ENCODE measurements at places on chromosomes 12 and 14. TPM values are rescaled to one million over a fixed set of nuclear protein-coding genes. Genes with fewer than 3 reads are reported as not detected.

The ZFP36L1 gene
- total RNA-seq, result 1,405 TPM

The TSPAN8 gene
- total RNA-seq, result 2.9 TPM

The SLC7A8 gene
- 68.5 TPM for total RNA-seq

The COCH gene
- 35.6 TPM for total RNA-seq

The C12orf50 gene
- total RNA-seq, result not detected

The NFE2 gene
- not detected for total RNA-seq

The PZP gene
- total RNA-seq, result not detected

GRCh38 chr12:124301084-124301654 lies 6.3 kb downstream of the RFLNA start:
- H3K27me3 ChIP-seq, result no peaks in the 10 kb centered on the region
- H3K4me1 ChIP-seq, result peaks cover 4% of the 10 kb centered on the region
- no peak for DNase-seq
- no peak overlapping the region for H3K4me3 ChIP-seq

DNA sequence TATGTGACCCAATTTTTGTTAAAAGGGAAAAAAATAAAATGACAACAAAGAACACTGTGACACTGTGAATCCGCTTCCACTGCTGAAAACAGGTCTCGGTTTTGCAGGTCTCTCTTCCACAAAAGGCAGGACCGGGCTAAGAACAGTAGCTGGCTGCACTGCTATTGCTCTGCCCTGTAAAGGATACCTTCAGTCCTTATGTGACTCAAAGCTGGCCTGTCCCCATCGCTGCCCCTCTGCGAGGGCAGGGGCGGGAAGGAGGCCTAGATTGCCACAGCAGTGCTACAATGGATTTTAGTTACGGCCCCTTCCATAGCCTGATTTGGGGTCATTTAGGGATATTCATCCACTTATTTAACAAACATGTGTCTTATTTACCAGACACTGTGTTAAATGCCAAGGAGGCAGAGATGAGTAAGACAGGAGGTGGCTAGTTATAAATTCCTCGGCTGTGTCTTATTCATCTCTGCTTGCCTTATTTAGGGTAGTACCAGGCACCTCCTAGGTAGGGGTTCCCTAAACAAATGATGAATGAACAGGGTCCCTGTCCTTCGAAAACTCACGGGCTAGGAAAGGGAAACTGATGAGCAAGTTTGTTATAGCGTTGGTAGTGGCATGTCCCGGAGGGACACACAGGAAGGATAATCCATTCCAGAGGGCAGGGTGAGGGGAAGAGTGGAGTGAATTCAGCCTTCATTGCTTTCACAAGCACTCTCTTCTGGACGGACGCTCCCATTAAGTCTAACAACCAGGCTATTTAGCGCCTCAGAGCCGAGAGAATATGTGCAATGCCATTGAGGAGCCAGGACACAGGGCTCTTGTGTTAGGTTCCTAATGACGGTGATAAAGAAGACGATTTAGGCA lies 73.3 kb downstream of the EID3 start:
- H3K27me3 ChIP-seq, result no peaks in the 10 kb centered on the region
- no peaks in the 10 kb centered on the region for H3K4me1 ChIP-seq
- H3K36me3 ChIP-seq, result no peaks in the 10 kb centered on the region
- no peak for DNase-seq
- H3K4me3 ChIP-seq, result no peak overlapping the region
- no peak overlapping the region for H3K27ac ChIP-seq

DNA sequence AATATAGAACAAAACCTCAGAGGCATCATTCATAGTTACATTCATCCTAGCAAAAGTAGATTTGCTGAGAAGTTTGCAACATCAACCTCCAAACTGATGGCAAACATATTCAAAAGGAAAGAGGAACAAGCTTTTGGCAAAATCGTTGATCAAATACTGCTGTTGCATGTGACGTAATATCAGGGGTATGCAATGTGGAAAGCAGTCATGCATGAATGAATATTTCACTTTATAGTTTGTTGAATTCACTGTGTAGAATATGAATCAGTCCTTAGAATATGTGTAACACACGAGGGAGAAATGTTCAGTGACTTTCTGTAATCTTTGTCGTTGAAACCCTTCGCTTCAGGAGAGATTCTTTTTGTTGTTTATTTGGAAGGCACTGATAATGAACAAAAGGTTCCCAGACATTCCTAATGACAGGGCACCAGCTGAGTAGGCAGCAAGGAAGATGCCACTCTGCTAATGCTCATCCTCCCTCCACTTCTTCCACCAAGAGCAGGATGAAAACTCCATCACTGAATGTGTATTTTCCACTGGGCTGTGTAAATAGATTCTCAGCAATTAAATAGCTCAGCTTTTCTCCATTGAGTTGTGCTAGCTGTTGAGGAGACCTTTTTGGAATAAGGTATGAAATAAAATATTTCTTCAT lies 126.1 kb downstream of the PELI2 start:
- no peak for DNase-seq
- H3K27ac ChIP-seq, result no peak overlapping the region
- H3K4me3 ChIP-seq, result no peak overlapping the region
- H3K27me3 ChIP-seq, result no peaks in the 10 kb centered on the region
- H3K36me3 ChIP-seq, result no peaks in the 10 kb centered on the region
- peaks cover 5% of the 10 kb centered on the region for H3K4me1 ChIP-seq

GRCh38 chr14:79144896-79145295 lies 974.7 kb downstream of the NRXN3 start:
- H3K4me1 ChIP-seq, result no peaks in the 10 kb centered on the region
- no peaks in the 10 kb centered on the region for H3K27me3 ChIP-seq
- no peaks in the 10 kb centered on the region for H3K36me3 ChIP-seq
- no peak overlapping the region for H3K27ac ChIP-seq

GRCh38 chr12:124620606-124621295 lies 53.3 kb upstream of the NCOR2 start:
- no peaks in the 10 kb centered on the region for H3K27me3 ChIP-seq
- H3K4me3 ChIP-seq, result no peak overlapping the region
- H3K4me1 ChIP-seq, result peaks cover 21% of the 10 kb centered on the region
- H3K36me3 ChIP-seq, result no peaks in the 10 kb centered on the region
- DNase-seq, result no peak

DNA sequence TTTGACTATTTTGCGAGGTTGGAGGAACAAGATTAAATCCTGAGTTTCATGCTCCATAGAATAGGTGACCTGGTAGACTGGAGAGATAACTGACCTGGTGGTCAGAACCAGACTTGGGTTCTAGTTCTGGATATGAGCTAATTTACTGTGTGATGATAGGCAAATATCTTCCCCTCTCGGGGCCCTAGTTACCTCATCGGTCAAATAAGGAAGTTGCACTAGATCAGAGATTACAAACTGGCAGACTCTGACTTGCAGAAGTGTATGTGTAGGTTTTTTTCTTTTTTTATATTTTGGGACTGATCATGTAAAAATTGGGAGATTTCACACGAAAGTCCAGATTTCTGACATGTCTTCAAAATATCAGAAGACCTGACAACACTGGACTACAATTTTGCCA lies 37.0 kb downstream of the RPH3A start:
- H3K27me3 ChIP-seq, result no peaks in the 10 kb centered on the region
- H3K36me3 ChIP-seq, result no peaks in the 10 kb centered on the region
- H3K4me3 ChIP-seq, result no peak overlapping the region
- no peaks in the 10 kb centered on the region for H3K4me1 ChIP-seq
- H3K27ac ChIP-seq, result no peak overlapping the region

DNA sequence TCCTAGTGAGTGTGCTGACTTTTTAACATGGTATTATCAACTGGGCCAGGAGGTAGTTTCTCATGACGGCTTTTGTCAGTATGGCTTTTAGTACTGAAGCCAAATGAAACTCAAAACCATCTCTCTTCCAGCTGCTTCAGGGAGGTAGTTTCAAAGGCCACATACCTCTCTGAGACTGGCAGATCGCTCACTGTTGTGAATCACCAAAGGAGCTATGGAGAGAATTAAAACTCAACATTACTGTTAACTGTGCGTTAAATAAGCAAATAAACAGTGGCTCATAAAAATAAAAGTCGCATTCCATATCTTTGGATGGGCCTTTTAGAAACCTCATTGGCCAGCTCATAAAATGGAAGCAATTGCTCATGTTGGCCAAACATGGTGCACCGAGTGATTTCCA lies 141.1 kb downstream of the HMGA2 start:
- no peaks in the 10 kb centered on the region for H3K4me1 ChIP-seq
- H3K36me3 ChIP-seq, result no peaks in the 10 kb centered on the region
- no peak for DNase-seq
- H3K4me3 ChIP-seq, result no peak overlapping the region
- no peak overlapping the region for H3K27ac ChIP-seq

DNA sequence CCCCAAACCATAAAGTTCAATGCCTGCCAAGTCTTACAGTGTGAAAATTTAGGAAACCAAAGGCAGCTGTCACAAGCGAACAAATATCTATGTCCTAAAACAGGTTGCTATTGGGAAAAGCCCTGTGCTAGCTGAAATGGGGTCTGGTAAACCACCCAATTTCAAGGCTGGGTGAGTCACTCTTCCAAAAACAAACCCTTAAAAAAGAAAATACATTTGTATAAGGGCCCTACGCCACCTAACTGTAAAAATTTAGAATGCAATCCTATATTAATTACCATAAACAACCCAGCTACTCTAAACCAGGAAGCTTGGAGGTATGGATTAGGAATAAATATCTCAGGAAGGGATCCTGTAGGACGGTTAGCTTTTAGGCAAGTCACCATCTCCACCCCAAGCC lies 32.1 kb downstream of the PRMT8 start:
- H3K4me1 ChIP-seq, result no peaks in the 10 kb centered on the region
- H3K27ac ChIP-seq, result no peak overlapping the region
- H3K4me3 ChIP-seq, result no peak overlapping the region
- DNase-seq, result no peak
- H3K36me3 ChIP-seq, result no peaks in the 10 kb centered on the region

DNA sequence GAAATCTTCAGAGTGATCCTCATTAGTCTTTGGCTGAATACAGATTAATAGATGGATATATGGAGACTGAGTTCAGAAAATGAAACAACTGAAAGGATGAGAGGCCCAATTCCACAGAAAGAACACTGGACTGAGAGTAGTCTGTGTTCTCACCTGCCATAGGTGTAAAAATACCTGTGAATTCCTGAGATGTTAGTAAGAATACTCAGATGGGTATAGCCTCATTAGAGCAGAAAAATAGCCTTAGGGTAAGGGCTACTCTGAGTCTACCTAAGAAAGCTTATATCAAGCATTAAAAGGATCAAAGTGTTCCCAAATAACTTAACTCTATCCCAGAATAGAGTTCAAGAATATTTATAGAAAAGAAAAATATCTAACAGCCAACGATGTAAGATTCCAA lies 1510.3 kb upstream of the SEL1L start:
- no peak overlapping the region for H3K4me3 ChIP-seq
- no peaks in the 10 kb centered on the region for H3K36me3 ChIP-seq
- H3K27ac ChIP-seq, result no peak overlapping the region
- no peaks in the 10 kb centered on the region for H3K27me3 ChIP-seq

DNA sequence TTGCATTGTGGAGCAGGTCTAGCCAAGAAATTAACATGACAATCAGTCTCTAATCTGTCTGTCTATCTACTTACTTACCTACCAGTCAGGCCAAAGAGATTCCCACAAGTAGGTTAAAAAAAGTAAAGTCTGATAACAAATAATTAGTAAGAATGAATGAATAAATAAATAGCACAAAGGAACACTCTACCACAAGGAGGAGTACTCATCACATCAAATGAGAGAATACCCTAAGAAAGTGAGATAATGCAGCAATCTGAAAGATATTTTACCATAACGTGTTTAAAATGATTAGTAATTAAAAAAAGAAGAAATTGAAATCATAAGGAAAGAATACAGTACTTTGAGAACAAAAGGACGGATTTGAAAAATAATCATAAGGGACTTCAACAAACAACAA lies 187.2 kb downstream of the SYNE2 start:
- no peak for DNase-seq
- no peaks in the 10 kb centered on the region for H3K36me3 ChIP-seq
- H3K4me1 ChIP-seq, result no peaks in the 10 kb centered on the region
- no peak overlapping the region for H3K27ac ChIP-seq

DNA sequence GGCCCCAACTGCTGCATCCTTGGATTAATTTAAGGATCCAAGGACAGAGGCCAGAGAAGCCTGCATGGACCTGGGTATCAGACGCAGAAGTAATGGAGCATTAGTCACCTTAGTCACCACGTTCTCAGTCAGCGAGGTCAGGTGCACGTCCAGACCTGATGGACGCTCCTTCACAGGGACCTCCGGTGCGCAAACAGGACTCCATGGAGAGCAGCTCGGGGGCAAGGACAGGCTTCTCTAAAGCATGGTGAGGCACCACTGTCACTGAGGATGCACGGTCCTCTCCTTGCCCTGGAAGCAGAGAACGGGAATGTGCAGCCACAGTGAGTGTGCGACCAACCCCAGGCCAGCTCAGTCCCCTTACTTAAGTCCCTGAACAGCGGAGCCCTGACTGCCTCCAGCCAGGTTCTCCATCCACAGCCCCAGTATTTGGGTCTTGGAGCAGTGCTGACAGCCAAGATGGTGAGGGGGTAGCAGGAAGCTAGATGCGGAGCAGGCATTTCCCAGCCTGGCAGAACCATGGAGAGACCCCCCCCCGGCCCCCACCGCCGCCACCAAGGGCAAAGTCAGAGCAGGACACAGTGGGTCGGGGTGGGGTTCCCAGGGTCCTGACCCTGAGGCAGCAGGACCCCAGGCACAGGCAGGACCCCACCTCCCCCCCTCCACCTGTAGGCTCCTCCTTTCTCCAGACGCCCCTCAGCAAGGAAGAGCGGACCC lies 253.4 kb upstream of the SFSWAP start:
- H3K4me1 ChIP-seq, result no peaks in the 10 kb centered on the region
- H3K27me3 ChIP-seq, result no peaks in the 10 kb centered on the region
- no peak for DNase-seq
- no peak overlapping the region for H3K4me3 ChIP-seq
- no peaks in the 10 kb centered on the region for H3K36me3 ChIP-seq

DNA sequence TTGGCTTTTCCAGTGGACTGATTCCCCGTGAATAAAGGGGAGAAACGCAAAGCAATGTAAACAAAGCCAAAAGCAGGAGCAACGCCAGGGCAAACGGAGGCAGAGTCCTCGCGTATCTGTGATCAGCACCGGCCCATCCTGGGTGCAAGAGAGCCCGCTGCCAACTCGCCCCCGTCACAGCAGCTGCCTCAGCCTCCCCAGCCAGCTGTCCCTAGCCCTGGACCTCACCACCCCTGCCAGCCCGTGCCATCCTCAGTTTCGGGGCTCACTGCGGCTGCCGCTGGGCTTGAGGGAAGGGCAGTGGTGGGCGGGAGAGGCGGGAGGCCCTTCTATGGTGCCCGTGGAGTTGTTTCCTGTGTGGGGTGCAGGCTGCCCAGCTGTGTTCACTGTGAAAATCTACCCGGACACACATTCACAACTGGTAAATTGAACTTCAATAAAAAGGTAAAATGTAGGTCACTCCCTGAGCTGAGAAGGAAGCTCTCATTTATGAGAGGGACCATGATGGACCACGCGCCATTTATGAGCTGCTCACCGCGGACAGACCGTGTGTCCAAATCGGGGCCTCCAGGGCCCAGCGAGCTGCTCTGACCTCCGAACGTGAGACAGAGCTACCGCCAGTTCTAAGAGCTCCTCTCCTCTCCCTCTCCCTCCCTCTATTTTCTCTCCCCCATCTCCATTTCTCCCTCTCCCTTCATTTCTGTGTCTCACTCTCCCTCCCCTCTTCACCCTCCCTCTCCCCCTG lies 330.5 kb upstream of the SFSWAP start:
- no peak overlapping the region for H3K27ac ChIP-seq
- peaks cover 7% of the 10 kb centered on the region for H3K4me1 ChIP-seq
- no peaks in the 10 kb centered on the region for H3K27me3 ChIP-seq
- no peak for DNase-seq

GRCh38 chr12:121791671-121792551 lies 1.6 kb downstream of the RHOF start:
- H3K4me3 ChIP-seq, result peak overlapping the region; percentile 65
- no peak for DNase-seq
- H3K4me1 ChIP-seq, result peaks cover 51% of the 10 kb centered on the region
- peak overlapping the region; percentile 100 for H3K27ac ChIP-seq

- no peak overlapping the region for H3K27ac ChIP-seq
- peak overlapping the region; percentile 21 for H3K4me3 ChIP-seq
- no peaks in the 10 kb centered on the region for H3K36me3 ChIP-seq
- peaks cover 12% of the 10 kb centered on the region for H3K4me1 ChIP-seq
- DNase-seq, result no peak
These were observed 10.2 kb upstream of the SERPINA9 start for GRCh38 chr14:94485944-94486841.
